ENCODE measurements at places on chromosomes 7 and 10. TPM values are rescaled to one million over a fixed set of nuclear protein-coding genes. Genes with fewer than 3 reads are reported as not detected.

DNA sequence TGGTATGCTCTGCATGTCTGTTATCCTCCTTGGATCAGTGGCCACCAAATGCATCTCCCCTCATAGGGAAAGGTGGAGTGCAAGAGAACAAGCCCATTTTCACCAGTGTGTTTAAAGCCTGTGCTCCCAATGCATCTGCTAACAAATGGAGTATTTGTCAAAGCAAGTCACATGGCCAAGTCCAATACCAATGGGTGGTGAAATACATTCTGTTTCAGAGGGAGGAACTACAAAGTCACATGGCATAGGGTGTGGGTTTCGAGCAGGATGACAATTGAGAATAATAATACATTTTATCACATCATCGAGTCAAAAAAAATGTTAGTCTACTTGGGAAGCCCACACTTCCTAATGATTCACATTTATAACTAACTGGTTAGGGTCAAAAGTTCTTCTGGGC, 62.7 kb downstream of the SUGCT start:
- DNase-seq: no peak

GRCh38 chr7:101559586-101559985, 69.5 kb downstream of the MYL10 start:
- no peak for DNase-seq

GRCh38 chr10:35259769-35260397, 76.4 kb upstream of the CCNY start:
- DNase-seq: no peak

GRCh38 chr7:20226860-20227259, 9.7 kb upstream of the MACC1 start:
- no peak for DNase-seq

Gene TAC1
- total RNA-seq: not detected

GRCh38 chr10:4136121-4136520, 351.1 kb upstream of the KLF6 start:
- no peak for DNase-seq

Gene NCF1
- total RNA-seq: 32.8 TPM

DNA sequence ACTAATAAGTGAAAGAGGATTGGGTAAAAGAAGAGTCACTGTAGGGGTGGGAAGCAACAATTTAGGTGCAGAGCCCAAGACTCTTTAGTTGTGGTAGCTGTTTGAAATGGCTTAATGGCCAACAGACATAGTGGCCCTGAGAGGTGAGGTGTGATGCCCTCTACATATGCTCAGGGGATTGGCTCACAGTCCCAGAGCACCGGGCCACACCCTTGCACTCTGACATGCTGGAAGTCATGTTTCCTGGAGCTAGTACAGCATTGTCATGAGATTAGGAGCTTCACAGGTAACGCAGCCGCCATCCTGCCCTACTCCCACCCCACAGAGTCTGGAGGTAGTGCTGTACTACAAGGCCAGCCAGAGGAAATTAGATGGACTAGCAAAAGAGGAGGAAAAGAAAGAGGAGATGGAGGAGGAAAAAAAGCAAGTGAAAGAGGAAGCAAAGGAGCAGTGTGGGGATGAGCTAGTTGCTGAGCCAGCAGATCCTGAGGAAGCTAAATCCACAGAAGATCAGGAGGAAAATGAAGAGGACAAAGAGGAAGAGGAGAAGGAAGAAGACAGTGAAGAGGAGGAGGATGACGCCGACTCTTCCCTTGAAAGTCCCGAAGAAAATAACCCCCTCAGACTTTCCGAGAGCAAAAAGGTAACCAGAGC, 14.8 kb upstream of the FLNC start:
- no peak for DNase-seq

DNA sequence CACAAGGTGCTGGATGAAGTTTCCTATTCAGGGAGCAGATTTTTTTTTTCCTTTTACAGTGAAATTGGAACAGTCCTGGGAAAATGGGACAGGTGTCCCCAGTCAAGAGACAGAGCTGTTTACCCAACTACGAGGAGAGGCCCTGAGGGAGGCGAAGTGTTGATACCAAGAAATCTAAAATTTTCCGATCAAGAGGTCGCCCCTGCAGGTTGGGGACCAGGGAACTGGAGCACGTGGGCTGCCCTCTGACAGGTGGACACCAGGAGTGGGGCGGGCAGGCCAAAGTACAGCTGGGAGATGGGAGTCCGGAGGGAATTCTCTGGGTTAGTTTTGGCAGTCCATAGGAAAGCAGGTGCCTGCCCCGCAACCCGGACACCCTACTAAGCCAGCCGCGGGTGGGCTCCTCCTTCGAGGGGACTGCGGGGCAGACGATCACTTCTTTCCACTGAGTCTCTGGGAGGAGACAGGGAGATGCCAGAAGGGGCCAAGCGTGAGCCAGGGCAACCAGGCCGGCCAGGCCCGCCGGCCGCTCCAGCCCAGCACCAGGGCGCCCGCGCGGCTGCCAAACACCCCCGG, 965 bp upstream of the CAMK1D start:
- DNase-seq: no peak

Gene SKIDA1
- 0.69 TPM for total RNA-seq

GRCh38 chr7:767941-768731, 41.1 kb upstream of the PRKAR1B start:
- no peak for DNase-seq

DNA sequence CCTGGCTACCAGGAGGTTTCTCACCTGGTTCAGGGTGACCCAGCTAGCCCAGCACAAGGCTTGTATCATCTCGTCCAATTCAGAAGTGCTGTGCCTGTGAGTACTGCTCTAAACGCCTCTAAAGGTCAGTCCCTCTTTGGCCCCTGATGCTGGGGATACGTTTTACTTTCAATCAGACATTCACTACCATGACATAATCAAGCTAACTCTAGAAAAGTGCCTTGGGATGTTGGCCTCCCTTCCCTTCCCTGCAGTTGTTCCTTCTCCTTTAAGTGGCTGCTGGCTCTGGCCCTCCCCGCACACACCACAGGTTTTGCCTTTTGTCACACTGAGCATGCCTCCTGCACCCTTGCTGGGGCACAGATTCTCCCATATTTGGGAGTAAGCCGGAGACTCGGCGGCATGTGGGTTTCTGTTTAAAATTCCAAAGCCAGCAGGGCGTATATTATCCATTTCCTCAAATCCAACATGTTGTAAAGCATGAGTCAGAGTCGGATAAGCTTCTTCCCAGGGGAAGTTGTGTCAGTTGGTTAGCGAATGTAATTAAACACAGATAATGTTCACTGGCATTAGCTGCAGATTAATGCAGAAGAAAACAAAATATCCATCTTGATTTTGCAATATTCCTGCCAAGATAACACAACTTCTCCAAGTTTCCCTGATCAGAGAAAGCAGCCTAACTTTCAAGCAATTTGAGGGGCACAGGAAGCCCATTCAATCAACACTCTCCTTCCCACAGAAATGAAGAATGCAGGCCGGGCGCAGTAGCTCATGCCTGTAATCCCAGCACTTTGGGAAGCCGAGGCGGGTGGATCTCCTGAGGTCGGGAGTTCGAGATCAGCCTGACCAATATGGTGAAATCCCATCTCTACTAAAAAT, 31.8 kb upstream of the VCL start:
- DNase-seq: peak; percentile 70

Gene GIMAP8
- 42.3 TPM for total RNA-seq

Gene TSPAN12
- total RNA-seq: 51.8 TPM

DNA sequence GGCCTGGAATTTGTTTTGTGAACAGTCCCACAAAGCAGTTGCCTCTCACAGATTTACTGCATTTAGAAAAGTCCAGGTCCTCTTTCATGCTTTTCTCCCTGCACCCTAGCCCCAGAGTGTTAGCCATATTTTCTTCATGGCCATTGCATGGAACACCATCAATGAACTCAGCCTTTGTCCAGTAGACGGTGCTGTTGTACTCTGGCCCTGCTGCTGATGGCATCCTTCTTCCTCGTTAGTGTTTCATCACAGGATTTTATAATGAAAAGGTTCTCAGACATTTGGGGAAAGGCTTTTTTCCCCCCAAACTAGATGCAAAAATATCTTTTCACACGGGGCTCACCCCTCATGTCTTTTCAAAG, 93.0 kb upstream of the SLC25A13 start:
- no peak for DNase-seq

GRCh38 chr7:151133986-151134742, 33.3 kb downstream of the GBX1 start:
- peak; percentile 58 for DNase-seq
